HL-60 (cell line): ENCODE measurements at places on chromosomes 3 and 15.

- no peak for DNase-seq
Observed at GRCh38 chr3:136350132-136350531, 100.0 kb downstream of the PCCB start.

GRCh38 chr15:75925440-75925839, 21.8 kb downstream of the FBXO22 start:
- DNase-seq, result no peak

- DNase-seq, result no peak
Observed at GRCh38 chr3:82100378-82100777, 338.9 kb upstream of the GBE1 start.

DNA sequence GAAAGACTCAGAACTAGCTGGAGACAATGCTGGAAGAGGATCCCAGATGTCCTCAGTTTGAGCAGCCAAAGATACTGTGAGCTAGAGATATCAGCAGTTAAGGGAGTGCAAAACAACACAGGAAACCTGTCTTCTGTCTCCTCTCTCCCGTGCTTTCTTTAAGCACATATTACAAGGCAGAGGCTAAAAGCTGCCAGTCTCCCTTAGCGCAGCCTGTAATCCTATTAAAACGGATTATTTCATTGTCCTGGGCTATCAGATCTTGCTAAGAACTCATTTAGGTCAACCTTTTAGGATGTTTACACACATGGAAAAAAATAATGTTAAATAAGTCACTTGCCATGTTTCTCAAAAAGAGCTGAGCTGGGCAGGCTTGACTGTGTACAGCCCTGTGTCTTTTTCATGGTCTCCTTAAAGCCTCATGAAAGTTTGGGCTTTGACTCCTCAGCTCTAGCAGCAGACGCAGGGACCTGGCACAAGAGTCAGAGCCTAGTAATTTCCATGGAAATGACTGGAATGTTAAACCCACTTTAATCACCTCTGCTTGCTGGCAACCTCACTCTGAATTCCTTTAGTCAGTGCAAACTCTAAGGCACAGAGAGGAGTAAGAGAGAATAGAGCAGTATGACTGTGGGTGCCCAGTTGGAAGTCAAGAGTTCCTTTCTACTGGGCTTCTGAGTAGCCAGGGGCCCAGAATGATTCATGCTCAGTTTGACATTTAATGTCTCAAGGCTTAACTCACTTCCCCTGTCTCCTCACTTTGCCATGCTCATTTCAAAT, 491.9 kb downstream of the NTRK3 start:
- DNase-seq, result no peak

- no peak for DNase-seq
Observed at GRCh38 chr3:112629425-112629824, 11.5 kb downstream of the CCDC80 start.

- DNase-seq, result no peak
Observed at GRCh38 chr15:65953622-65954021, 84.3 kb downstream of the RAB11A start.

GRCh38 chr3:159619341-159619885, 369.2 kb upstream of the IL12A start:
- no peak for DNase-seq

DNA sequence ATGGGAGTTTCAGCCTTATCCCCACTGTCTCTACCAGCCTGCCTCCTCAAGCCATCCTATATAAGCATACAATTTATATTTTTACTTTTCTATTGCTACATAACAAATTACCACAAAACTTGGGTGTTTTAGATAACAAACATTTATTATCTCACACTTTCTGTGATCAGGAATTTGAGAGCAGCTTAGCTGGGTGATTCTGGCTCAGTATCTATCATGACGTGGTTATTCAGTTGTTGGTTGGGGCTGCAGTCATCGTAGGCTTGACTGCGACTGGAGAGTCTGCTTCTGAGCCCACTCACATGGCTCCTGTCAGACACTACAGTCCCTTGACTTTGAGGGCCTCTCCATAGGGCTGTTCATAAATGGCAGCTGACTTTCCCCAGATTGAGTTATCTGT, 20.7 kb downstream of the PARP15 start:
- DNase-seq, result no peak

- DNase-seq, result no peak
Observed at GRCh38 chr15:78850941-78851755, 21.5 kb upstream of the MORF4L1 start.

GRCh38 chr3:47491777-47492176, 16.0 kb upstream of the SCAP start:
- no peak for DNase-seq

- DNase-seq, result no peak
Observed at GRCh38 chr3:124360563-124360962, 368.6 kb upstream of the ROPN1 start.

DNA sequence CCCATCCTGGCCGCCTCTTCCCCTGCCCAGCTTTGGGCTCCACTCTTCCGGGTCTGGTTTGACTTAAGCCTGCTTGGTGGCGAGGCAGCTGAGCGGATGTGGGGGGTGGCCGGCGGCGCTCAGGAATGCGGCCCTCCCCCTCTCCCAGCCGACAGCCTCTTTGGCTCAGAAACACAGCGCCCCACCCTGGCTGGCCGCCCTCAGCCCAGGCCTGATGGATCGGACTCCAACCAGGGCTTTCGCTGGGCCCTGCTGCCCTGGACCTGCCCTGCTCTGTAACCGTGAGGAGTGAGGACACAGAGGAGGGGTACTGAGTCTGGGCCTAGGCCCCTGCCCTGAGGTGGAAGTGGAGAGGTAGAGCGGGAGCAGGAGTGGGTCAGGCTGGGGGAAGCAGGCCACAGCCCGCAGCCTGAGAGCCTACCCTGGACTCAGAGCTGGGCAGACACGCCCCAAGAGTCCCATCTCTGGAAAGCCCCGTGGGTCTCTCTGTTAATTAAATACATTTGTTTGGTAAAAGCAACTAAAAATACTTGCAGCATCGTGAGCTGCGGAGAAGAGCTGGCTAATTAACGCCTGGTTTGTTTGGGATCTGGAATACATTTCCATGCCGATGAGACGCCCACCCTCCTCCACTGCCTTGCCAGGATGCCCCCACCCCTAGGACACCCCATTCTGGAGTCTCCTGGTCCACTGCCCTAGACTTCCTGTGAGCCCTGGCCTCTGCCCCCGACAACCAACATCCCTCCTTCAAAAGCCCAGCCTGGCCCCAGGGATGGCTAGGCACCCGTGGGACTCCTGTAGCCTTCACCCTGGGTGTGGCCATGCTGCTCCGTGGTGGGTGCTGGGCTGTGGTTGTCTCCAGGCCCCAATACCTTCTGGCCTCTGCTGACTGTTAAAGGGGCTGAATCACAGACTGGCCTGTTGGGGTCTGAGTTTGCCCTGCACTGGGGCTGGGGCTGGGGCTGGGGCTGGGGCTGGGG, 19.6 kb downstream of the PLXNA1 start:
- no peak for DNase-seq

DNA sequence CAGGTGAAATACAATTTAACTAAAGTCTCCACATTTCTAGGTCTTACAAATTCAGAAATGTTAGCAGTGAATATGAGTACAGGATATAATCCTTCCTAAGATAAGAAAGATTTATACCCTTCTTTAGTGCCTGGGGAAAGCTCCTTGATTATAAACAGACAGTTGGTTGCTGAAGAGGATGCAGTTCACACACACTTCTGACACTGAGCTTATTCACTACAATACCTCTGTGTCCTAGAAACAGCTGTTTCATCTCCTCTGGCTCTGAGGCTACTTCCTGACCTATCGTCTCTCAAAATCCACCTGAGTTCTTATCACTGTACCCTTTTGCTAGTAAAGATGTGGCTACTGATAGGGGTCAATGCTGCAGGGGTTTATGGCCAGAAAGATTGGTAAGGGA, 57.1 kb downstream of the TP63 start:
- no peak for DNase-seq
